ENCODE measurements at places on chromosomes 1 and 21.

- DNase-seq = peak; percentile 33
Measured at GRCh38 chr1:97053268-97053667, 331.7 kb downstream of the PTBP2 start.

- DNase-seq = peak; percentile 23
Measured at GRCh38 chr21:38438462-38438893, 59.8 kb downstream of the ERG start.

- peak; percentile 92 for DNase-seq
Measured at GRCh38 chr1:11339346-11340232, 66.6 kb downstream of the UBIAD1 start.

DNA sequence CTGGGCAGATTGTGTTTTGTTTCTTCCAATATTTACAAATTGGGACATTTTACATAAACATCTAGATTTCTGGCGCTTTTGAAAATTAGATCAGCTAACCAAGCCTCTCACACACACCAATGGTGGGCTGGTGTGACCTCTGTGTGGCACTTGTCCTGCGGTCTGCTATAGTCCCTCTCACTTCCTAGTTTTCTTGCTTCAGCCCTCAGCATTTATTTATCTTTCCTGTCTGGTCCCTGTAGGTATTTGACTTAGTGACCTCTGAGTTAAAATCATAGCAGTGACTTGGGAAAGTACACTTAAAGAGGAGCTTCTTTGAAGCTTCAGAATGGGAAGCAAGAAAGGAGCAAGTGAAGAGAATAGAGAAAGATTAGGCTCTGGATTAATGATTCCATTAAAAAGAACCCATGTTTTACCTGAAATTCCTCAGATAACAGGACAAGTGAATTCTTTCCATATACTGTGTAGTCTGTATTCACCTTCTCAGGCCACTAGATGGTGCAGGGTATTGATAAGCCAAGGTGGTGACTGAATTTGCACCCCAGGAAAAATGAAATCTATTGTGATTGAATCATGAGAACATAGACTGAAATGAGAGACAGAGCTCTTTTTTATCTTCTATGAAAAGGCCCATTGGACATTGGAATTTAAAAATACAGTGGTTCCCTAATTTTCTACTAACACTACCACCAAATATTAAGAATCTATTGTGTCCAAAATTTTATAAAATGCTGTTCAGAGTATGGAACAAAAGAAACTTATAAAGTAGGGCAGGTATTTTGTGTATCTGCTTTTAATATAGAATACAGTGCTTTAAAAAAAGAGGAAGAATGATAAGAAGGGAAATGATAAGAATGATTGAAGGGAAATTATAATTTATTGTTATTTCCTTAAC, 7.1 kb upstream of the DIPK1A start:
- no peak for DNase-seq

- DNase-seq = no peak
Measured at GRCh38 chr1:5815211-5815610, 177.0 kb downstream of the NPHP4 start.

- no peak for DNase-seq
Measured at GRCh38 chr1:48190881-48191280, 31.6 kb upstream of the SLC5A9 start.

DNA sequence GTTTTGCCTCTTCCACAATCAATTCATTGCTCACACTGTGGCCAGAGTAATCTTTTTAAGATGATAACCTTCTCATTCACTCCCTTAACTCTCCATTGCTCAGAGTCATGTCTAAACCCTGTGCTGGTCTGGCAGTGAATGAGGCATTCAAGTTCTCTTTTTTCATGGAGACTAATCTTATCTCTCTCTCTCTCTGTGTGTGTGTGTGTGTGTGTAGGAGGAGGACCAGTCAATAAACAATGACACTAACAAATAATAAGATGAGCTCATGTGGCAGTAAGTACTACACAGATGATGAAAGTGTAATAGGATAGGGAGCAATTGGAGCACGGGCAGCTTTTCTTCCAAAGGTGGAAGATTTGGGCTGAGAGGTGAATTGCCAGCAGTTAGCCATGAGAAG, 122.0 kb upstream of the B3GALT2 start:
- DNase-seq = no peak

DNA sequence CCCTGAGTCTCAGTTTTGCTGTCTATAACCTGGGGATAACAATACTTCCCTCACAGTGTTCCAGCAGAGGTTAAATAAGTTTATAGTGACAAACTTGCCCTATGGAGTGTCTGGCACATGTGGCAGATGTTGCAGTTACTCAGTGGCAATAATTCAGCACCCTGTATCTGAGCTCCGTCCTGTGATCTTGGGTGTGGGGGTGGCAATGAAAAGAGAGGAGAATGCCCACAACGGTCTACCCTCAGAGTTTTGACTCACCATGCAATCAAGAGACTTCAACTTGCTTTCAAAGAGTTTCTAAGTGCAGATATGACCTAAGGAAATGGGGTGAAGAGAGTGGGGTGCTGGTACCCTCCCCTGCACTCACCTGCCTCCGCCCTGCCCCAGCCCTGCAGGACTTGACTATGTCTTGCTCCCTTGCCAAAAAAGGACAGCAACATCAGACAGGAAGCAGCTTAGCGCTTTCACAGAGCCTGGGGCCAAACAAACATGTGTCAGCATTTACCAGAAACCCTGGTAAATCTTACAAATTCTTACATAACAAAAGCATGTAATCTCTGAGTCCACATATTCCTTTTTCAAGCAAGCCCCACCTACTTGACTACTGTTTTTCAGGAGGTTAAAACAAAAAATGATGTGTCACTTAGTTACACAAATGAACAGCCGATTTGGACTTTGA, 185.1 kb upstream of the CAMK1G start:
- no peak for DNase-seq

GRCh38 chr1:214385428-214385827, 104.5 kb downstream of the SMYD2 start:
- no peak for DNase-seq

Measured in eye (tissue), 1 donor.